ENCODE measurements at places on chromosomes 6 and 20.
A peak's percentile ranks its signal among the peaks of the same experiment; 100 is the strongest.

DNA sequence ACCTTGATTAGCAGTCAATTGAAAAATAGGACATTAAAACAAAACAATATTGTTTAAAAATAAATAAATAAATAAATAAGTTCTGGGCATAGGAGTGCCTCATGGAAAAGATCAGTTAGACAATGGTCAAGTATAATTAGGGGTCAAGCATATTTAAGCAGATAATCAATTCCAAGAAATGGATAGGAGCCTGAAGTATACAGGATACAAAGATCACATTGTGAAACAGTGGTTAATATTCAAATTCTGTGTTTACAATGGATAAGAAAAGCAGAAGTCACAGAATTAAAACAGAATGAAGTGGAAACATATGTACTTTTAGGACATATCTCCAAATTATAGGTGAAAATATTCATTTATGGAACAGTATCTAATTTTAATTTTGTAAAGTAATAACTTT lies 1028.6 kb upstream of the CITED2 start:
- no peak for DNase-seq

- peak; percentile 53 for DNase-seq
Observed at GRCh38 chr6:149895048-149895590, 2.8 kb downstream of the RAET1E start.

DNA sequence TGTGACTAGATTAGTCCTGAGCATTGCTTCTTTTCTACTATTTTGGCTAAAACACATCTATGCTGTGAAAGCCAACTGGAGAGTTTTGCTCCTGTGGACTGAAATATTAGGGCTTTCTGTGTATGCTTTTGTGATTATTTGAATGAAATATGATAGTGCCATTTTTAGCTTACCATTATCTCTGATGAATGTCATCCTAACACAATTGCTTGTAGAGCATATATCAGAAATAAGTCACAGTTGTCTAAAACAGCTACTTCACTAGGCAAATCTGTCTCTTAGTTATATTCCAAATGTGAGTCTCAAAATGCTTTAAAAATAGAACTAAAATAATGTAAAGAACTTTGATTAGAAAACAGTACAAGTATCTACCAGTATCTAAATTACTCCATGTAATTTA lies 401.4 kb upstream of the PTCHD4 start:
- no peak for DNase-seq

- no peak for DNase-seq
Observed at GRCh38 chr20:44583157-44583556, 778 bp downstream of the PKIG start.

GRCh38 chr20:25145131-25145530 lies 50.4 kb upstream of the ENTPD6 start:
- no peak for DNase-seq
